ENCODE measurements at places on chromosomes 2 and 18. TPM values are rescaled to one million over a fixed set of nuclear protein-coding genes. Genes with fewer than 3 reads are reported as not detected.

The ALPP gene
- total RNA-seq, result not detected

The LOXHD1 gene
- not detected for total RNA-seq

The IL36G gene
- total RNA-seq, result not detected

The CELF4 gene
- total RNA-seq, result not detected

The BMPR2 gene
- total RNA-seq, result 51.2 TPM

The METTL4 gene
- 8.4 TPM for total RNA-seq

The ITGA6 gene
- total RNA-seq, result 248 TPM

The SLC38A11 gene
- not detected for total RNA-seq

The ZBTB7C gene
- not detected for total RNA-seq

The ACSL3 gene
- total RNA-seq, result 95.2 TPM

The APOB gene
- under 0.01 TPM for total RNA-seq

The NAT8 gene
- not detected for total RNA-seq

The GPBAR1 gene
- total RNA-seq, result not detected

Data from mammary microvascular endothelial cell (primary cell).